Liver (tissue), 10 donors: ENCODE measurements at places on chromosomes 7 and 10.
A peak's percentile ranks its signal among the peaks of the same experiment; 100 is the strongest.

- DNase-seq = no peak
Observed at GRCh38 chr10:77390481-77390891, 247.1 kb downstream of the KCNMA1 start.

DNA sequence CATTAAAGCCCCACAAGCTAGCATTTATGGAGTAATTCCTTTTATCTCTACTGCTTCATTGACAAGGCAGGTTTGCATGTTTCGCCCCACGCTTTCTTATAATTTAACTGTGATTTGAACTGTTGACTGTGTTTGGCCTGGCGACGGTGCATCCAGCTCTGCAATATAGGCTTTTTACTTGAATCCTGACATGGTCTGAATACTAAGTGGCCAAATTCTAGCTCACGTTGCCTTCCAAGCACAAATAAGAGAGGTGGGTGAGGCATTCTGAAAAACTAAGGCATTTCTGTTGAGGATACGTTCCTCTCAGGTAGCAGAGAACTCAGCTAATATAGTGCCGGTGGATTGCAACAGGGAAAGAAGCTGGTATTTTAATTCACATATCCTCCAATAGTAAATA lies 61.8 kb downstream of the NRP1 start:
- no peak for DNase-seq

- DNase-seq = no peak
Observed at GRCh38 chr10:60299961-60300883, 89.5 kb downstream of the ANK3 start.

DNA sequence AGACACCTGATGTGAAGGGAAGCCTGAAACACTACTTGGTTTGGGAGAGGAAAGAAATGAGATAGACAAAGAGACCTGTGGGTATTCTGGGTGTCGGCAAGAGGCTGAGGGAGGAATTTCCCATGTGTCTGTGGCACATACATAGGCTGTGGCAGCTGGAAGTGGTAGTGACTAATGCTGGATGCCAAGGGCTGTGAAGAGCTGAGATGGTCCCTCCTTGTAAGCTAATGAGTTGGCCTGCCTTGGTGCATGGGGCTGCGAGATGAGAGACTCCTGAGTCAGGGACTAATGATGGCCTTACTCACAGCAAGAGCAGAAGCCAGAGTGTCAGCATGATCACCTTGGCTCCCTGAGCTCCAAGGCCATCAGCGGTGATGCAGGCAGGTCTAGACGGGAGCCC lies 119.0 kb upstream of the EEPD1 start:
- DNase-seq = no peak

DNA sequence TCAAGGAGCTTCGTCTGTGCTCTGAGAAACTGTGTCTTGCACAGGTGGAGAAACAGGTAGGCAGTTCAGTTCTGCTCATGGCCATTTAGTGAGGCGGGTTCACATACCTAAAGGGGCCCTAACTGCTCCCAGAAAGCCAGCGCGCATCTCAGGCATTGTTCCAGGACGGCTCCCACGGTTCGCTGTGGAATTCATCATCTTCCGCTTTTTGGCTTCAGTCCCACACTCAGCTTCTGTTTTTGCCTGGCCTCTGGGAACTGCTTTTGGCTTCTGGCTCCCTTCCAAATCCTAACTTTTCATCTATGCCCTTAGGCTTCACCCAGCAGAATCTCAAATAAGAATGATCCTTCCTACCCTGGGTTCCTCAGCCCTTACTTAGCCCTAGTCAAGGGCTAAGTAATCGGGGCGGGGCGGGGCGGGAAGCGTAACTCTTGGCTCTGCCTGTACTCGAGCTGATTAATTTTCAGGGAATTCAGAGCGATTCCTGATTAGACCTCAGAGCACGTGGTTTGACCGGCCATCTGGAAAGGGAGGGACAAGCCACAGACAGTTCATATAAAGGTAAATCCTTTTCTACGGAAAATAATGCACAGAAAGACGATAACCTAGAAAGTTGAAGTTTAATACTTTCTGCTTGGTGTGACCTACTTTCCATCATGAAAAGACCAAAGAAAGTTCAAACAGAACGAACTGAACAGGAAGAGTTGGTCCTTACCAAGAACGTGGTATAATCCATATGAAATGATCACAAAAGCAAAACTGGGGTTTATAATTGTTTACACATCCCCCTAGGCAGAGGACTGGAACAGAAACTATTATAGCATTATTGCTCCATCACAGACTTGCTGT lies 105.7 kb downstream of the ST8SIA6 start:
- no peak for DNase-seq

- DNase-seq = no peak
Observed at GRCh38 chr10:11885437-11886137, 62.4 kb downstream of the PROSER2 start.

DNA sequence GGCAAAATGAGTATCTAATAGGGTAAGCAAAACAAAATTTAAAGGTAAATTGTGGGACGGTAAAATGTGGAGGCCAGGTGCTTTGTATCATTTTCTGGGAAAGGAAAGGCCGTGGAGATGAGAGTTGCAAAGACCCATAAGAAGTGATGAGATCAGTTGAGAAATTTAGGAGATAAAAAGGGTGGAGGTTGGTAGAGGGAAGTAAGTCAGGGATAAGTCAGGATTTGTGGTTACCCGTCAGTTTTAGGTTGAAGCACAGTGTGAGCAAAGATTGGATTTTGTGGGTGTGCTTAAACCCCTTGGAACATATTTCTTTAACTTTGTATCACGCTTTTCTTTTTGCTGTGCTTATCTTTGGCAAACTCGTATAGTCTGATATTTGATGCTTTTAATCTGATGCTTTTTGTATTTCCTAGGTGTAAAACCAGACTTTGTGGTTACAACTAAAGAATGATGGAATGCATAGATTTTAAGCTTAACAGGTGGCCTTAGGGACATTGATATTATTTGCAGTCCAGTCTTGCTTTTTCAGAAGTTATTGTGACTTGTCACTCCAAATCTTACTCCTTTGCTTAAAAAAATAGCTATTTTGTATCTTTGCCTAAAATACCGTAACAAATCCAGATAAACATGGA lies 1.2 kb downstream of the BTRC start:
- DNase-seq = no peak

- peak; percentile 48 for DNase-seq
Observed at GRCh38 chr7:26667514-26668133, 196.8 kb downstream of the SKAP2 start.

- no peak for DNase-seq
Observed at GRCh38 chr10:69043931-69044531, 43.9 kb upstream of the SRGN start.

DNA sequence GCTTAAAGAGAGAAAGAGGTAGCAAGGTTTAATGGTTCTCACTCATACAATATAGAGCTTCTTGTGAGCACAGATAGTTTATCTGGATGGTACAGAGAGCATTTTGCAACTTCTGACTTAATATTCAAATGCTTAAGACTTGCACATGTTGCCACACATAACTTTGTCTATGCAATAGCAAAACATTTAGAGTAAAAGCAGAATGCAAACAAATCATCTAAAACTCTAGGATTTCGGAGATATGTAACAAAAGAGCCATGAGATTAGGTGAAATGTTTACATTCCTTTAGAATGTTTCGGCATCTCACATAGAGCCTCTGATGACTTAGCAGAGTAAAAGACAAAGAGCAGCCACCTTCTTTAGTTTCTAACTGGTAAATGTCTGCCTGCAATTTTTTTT lies 717.1 kb upstream of the LRRN3 start:
- DNase-seq = no peak

- DNase-seq = no peak
Observed at GRCh38 chr10:77643795-77644468, 6.3 kb upstream of the KCNMA1 start.

DNA sequence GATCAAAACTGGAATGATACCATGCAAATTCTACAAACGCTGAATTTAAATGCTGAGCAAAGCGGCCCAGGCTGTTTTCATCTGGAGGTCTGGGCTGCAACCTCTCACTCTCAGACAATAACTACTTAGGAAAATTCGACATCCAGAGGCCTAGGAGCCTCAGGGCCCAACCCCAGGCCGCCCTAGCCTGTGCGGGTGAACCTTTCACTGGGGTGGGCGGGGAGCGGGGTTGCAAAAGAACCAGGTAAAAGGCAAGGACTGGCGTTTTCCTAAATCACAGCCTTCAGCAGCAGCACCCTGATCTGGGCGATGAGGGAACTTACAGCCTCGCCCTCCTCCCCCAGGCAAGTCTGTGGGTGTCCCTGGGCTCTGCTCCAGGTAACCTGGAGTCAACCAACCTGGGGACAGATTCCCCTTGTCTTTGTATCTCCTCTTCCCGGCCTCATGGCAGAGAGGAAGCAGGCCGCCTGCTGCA lies 33.4 kb downstream of the CALML5 start:
- no peak for DNase-seq
